Endothelial cell (in vitro differentiated cells): ENCODE measurements at places on chromosomes 4 and X. TPM values are rescaled to one million over a fixed set of nuclear protein-coding genes. Genes with fewer than 3 reads are reported as not detected.

GRCh38 chr4:31328932-31329331, 608.8 kb downstream of the PCDH7 start:
- DNase-seq = no peak

DNA sequence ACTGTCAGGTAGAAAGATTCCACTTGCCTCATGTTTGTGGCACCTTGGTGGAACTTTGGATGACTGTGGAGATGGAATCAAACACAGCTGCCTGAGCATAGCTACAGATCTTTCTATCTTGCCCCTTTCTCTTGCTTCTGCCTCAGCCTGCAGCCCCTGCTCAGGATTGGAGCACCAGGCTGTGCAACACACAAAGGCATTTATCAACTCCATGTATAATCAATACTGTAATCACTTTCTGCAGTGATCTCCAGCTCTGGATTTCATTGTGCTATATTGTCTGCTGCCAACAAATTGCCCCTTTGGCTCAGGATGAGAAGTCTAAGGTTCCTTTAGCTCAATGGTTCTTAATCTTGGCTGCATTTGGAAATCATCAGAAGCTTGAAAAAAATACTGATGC, 86.3 kb upstream of the PRPS1 start:
- DNase-seq = no peak

- no peak for DNase-seq
These were observed 136.6 kb upstream of the SH3RF1 start for GRCh38 chr4:169407217-169407845.

DNA sequence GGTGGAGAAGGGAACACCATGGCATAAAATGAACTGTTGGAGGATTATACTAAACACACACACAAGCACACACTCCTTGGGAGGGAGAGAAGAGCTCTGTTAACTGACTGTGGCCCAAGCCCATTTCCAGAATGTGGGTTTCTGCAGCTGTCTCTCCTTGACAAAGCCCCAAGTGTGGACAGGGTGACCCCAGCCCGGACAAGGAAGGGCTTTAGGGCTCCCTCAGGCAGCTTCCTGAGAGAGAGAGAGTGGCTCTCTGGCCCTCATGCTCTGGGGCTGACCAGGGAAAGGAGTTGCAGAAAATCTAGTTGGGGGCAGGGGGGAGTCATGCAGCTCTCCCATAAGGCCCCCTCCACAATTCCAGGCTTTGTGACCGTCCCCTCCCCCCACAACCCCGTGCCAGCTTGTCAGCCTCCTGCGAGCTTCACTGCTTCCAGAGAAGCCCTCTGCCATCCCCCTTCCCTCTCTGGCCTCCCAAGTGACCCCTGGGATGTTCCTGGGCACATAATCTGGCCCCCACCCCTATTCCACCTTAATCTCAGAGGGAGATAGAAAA, 590 bp downstream of the ARHGEF9 start:
- DNase-seq = no peak

- no peak for DNase-seq
These were observed 178.6 kb upstream of the JADE1 start for GRCh38 chr4:128630871-128631270.

GRCh38 chr4:21780148-21780547, 168.4 kb downstream of the KCNIP4 start:
- DNase-seq = no peak

- no peak for DNase-seq
These were observed 8.7 kb downstream of the ATP11C start for GRCh38 chrX:139924069-139924695.

DNA sequence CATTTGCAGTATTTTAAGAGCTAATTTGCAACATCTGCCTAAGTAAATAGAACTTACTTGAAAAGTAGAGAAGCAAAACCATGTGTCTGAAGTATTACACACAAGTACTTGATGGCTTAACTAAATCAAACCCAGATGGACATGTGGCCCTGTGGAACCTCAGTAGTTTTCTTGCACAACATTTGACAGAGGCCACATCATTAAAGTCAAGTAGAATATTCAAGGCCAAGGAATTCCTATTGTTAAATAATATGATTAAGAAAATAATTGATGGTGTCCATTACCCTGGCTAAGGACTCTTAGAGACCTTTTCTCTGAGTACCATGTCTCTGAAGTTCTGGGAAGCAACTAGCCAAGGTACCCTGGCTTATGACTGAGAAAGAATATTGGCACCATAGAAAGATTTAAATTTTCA, 135.4 kb upstream of the OTUD4 start:
- DNase-seq = no peak

DNA sequence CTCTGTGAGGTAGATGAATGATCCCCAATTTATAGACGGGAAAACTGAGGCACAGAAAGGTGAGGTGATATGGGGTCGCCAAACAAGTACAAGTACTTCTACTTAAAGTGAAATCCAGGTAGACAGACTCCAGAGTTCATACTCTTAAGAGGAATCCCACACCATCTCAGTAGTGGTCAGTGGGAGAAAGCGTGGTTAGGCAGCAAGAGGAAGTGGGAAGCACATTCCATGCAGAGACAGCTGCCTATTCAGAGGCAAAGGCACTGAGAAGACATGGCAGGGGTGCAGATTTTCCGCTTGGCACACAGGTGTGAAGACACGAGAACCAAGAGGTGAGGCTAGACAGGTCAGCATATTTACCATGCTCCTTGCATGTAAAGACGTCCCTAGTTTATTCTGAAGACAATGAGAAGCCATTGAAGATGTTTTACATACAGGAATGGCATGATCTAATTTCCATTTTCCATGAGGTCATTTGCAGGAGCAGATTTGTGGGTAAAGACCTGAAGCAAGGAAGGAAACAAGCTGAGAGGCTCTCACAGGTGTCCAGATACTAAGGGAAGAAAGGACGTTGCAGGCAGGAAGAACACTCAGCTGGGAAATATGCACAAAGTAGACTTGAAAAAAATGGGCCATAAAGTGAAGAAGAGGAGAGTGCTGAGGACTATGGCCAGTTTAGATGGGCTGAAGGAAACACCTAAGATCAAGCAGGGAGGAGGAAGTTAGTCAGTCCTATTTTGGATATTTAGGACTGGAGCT, 17.3 kb upstream of the CLNK start:
- DNase-seq = no peak

DNA sequence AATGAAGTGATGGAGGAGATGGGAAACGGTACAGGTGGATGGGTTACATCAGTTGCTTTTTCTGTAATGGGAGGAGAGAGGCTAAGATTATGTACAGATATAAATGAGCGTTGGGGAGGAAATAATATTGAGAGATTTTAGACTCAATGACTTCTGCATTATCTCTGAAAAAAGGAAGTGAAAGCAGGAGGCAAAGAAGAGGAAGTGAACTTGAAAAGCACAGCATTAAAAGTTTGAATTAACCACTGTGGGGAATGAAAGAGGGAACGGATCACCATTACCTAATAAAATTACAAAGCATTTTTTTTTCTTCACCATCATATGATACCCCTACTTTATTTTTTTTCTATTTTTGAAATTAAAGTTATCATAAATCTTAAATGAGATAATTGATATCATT, 1025.5 kb downstream of the RPA4 start:
- no peak for DNase-seq

- no peak for DNase-seq
These were observed 27.3 kb downstream of the PTPN13 start for GRCh38 chr4:86621435-86621834.

GRCh38 chr4:12414181-12414812, 985.6 kb upstream of the HS3ST1 start:
- DNase-seq = no peak

DNA sequence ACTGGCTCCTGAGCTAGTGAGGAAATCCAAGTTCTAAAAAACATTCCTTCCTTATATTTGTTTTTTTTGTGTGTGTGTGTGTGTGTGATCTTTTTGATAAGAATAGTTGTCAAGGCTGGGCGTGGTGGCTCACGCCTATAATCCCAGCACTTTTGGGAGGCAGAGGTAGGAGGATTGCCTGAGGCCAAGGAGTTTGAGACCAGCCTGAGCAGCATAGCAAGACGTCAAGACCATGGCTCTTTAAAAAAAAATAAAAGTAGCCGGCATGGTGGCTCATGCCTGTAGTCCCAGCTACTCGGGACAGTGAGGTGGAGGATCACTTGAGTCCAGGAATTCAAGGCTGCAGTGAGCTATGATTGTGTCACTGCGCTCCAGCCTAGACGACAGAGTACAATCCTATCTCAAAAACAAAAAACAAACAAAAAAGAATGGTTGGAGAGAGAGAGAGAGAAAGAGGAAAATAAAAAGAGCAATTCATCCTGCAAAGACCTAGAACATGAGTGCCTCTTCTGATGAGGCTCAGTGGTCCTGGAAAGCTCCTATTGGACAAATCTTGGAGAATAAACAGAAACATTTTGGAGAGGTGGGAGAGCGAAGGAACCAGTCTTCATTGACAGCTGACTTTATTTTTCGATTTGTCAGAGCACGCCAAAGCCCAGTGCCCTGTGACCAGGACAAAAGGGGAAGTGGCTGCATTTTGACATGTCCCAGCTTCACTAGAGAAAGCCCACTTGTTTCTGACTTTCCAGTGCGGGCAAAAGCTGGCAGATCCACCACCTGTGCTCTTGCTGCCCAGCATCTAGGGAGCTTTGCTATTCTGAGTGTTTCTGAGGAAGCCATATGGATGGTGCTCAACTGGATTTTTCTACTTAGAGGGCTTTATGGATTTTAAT, 244.7 kb downstream of the PALLD start:
- no peak for DNase-seq

CLGN gene
- 21.6 TPM for total RNA-seq

ART3 gene
- total RNA-seq = not detected

UGT2B17 gene
- not detected for total RNA-seq

CENPVL2 gene
- total RNA-seq = not detected

RHOH gene
- 20.4 TPM for total RNA-seq

RAB33A gene
- 4.1 TPM for total RNA-seq

GPR50 gene
- total RNA-seq = 1.1 TPM

ELF2 gene
- 48.0 TPM for total RNA-seq
